EL (cell line): ENCODE measurements at places on chromosomes 3 and 15.

DNA sequence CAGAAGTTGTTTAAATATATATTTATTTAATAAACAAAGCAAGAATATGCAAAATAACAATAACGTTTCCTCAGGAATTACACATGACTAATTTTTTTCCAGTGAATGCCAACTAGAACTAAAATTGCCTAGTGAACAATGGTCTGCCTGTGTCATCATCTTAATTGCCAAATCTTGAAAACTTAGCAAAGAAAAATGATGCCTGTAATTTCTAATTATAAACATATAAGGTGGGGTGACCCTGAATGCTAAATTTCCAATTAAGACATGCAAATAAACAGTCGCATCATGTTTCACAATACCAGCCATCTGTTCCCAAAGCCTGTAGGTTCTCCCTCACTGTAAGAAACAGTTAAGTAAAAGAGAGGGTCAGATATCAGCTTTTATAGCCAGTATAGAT is 67.6 kb upstream of the PLCL2 start:
- DNase-seq = no peak

GRCh38 chr15:38130740-38131498 is 121.7 kb upstream of the SPRED1 start:
- DNase-seq = peak; percentile 97

- no peak for DNase-seq
These were observed 41.9 kb upstream of the PLXND1 start for GRCh38 chr3:129648391-129648790.

GRCh38 chr15:85564686-85565085 is 184.3 kb downstream of the AKAP13 start:
- no peak for DNase-seq

DNA sequence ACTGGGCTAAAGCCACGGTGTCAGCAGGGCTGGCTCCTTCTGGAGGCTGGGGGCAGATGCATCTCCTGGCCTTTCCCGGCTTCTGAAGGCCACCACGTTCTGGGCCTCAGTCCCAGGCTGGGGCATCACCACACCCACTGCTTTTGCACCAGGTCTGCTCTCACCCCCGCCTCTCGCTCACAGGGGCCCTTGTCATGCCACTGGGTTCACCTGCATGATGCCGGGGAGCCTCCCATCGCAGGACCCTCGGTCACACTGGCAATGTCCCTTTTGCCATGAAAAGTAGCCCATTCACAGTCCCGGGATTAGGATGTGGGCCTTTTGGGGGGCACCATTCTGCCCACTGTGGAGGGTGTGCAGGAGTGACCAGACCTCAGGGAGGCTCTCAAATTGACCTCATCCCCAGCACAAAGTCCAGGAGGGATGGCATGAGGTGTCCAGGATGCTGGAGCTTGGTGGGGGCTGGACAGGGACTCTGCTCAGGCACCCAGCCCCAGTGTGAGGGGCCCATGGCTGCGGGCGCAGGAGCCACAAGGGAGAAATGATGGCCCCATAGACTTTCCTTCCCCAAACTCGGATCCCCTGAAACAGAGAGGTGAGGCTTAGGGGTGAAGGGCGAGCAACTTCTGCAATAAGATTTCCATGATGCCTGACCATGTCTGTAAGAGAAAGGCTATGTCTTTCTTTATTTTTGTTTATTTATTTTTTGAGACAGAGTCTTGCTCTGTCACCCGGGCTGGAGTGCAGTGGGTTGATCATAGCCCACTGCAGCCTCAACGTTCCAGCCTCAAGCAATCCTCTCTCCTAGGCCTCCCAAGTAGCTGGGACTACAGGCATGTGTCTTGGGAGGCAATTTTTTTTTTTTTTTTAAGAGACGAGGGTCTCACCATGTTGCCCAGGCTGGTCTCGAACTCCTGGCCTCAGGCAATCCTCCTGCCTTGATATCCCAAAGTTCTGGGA is 189.1 kb downstream of the GOLGA6L6 start:
- DNase-seq = no peak

- no peak for DNase-seq
These were observed 904.2 kb downstream of the EPHA3 start for GRCh38 chr3:90011596-90011995.

GRCh38 chr15:99010768-99011167 is 3.2 kb upstream of the PGPEP1L start:
- DNase-seq = peak; percentile 33

- peak; percentile 25 for DNase-seq
These were observed 44.1 kb downstream of the MASP1 start for GRCh38 chr3:187247398-187247797.

DNA sequence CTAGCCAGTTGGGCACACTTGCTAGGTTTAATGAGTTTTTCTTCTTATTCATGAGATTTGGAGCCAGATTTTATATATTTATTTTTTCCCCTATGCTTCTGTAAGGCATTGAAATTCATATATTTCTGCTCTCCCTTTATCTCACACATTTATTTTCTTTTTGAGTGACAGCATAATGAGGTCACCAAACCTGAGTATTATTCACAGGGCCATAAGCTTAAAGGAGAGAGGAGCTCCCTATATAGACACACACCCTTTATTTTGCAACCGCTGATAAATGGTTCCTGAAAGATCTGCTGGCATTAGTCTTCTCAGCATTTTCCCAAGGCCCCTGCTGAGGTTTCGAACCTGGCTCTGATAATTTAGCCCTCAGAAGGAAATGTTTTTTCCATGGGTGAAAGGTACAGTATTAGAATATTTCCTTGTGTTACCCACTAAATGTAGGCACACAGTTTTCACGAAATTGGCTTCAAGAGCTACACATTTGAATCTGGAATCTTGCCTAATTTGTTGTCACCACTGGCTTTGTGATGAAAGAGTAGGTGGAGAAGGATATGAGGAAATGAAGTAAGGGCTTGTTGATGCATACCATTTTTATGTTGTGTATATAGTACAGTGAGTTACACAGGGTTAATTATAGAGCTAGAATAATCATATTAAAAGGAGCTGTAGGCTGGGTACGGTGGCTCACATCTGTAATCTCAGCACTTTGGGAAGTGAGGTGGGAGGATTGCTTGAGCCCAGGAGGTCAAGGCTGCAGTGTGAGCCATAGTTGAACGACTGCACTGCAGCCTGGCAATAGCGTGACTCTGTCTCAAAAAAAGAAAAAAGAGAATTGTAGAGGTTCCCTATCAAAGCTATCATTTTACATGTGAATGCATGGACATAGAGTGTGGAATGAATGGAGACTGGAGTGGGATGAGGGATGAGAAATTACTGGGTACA is 6.5 kb downstream of the KLHL18 start:
- DNase-seq = no peak

DNA sequence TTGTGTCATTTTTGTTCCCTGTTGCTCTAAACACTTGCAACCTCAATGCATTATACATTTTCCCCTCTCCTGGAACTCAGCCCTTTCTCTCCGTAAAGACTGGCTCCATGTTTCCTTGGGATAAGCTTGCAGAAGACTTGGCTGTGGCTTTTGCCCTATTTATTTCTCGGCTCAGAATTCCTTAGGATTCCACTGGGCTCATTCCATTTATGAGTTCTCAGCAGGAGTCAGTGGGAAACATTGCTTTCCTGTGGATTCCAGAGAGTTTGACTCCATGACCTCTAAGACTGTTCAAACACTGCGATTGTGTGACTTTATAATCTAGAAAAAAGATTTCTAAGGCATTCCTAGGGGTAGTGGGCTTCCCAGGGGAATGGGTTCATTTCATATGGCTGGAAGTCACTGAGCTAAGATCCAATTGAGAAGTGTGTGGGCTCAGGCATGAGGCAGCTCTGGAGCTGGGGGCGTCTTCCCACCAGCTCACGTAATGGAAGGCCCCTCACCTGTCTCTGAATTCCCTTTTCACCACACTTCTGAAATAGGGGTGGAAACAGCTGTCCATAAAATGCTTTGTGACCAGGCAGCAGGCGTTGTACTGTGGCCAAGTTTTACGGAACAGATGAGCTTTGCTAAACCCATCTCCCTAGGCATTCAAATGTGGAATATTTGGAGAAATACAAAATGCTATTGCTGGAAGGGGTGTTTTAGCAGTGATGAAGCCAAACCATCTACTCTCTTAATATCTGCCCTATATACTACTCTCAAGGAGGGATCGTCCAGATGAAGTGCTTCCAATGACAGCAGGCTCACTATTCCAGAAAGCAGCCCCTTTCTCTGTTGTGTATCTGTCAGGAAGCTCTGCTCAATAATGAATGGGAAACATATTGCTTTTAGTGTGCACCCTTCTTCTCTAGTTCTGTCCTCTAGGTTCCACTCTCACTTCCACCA is 91.8 kb upstream of the BCL6 start:
- DNase-seq = peak; percentile 8

DNA sequence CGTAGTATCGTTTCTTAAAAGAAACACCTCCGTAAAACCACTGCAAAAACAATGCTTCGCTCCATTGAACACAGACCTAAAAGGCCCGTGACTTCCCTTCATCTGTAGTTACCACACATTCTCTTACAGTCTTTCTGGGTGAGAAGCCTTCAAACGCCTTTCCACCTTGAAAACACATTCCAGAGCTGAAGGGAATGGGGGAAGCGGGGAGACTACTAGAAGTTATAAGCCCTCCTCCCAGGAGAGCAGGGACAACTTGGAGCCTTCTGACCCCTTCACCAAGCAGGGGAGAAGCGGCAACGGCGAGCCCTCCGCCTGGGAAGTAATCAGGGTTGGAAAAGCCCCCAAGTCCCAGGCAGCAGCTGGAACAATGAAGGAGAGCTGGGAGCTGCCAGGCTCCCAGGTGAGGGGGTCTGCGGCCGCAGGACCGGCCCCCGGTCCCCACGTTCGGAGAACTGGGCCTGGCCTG is 461 bp downstream of the SECISBP2L start:
- DNase-seq = peak; percentile 42

DNA sequence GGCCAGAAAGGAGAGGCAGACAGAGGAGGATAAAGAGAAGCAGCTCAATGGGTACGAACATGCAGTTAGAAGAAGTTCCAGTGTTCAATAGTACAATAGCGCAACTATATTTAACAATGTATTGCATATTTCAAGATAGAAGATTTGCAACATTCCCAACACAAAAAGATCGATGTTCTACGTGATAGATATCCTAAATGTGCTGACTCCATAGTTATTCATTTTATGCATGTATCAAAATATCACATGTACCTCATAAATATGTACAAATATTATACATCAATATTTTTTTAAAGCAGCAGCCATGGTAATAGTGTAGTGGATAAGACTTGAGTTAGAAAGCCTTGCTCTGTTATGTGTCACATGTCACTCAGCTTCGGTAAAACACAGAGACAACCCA is 110.2 kb upstream of the ASB14 start:
- no peak for DNase-seq

GRCh38 chr3:147119346-147119745 is 287.0 kb downstream of the ZIC4 start:
- no peak for DNase-seq

DNA sequence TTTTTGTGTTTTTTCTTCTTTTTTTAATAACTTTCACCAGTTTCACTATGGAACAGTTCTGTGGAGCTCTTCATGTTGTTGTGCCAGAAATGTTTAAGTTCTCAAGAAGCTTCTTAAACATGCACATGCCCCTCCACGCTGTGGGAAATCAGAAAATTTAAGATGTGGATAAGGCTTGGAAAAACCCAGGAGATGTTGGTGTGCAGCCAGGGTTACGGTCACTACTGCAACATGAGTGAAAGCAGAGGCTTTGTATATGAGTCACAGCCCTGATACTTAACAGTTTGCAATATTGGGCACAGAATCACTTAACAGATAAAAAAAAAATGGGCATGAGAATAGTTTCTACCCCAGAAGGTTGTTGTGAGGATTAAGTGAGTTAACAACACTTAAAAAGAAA is 399.9 kb downstream of the LRTM1 start:
- DNase-seq = no peak

DNA sequence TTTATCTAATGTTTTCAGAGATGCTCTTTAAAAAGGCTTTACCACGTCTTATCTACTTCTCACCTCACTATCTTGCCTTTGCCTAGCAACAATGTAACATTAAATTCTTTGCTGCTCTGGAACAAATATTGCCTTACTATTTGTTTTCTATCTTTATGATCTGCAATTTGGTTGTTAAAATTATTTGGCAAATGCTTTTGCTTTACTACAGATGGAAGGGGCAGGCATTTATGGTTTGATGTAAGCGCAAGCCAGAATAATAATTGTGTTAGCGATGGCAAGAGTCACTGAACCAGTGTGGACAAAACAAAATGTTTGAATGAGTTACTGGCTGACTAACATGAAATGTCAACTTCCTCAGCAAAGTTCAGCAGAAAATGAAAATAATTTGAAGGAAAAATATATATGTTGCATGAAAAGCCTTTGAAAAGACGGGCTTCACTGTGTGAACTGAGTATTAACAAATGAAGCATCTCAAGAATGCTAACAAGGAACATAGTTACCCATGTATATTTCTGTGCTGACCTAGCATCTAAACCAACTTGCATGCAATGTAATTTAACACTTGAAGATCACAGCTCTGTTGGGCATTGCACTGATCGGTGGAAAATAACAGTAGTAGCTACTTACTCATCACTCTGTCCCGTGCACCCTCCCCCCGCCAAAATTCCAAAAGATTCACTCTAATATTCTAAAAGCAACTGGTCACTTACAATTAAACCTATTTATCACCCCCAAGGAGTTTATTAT is 454.0 kb upstream of the ARHGEF26 start:
- DNase-seq = no peak

- DNase-seq = no peak
These were observed 335.7 kb upstream of the PPP2R3A start for GRCh38 chr3:135629701-135630408.

DNA sequence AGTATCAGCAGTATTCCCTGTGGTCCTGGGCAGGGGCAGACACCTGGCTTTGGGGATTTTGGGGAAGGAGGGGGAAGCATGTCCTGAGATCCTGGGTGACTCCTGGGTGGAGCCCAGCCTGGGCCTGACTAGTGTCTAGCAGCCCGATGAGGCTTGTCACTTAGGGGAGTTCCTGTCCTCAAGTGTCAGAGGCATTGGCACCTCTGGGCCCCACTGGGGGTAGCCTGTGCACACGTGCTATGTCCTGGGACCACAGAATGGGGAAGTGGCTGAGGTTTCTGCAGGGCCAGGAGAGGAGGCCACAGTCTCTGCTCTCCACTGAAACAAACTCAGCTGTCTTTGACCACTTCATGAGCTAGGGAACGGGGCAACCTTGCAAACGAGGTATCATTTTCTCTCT is 31.5 kb upstream of the ADCY5 start:
- DNase-seq = no peak

DNA sequence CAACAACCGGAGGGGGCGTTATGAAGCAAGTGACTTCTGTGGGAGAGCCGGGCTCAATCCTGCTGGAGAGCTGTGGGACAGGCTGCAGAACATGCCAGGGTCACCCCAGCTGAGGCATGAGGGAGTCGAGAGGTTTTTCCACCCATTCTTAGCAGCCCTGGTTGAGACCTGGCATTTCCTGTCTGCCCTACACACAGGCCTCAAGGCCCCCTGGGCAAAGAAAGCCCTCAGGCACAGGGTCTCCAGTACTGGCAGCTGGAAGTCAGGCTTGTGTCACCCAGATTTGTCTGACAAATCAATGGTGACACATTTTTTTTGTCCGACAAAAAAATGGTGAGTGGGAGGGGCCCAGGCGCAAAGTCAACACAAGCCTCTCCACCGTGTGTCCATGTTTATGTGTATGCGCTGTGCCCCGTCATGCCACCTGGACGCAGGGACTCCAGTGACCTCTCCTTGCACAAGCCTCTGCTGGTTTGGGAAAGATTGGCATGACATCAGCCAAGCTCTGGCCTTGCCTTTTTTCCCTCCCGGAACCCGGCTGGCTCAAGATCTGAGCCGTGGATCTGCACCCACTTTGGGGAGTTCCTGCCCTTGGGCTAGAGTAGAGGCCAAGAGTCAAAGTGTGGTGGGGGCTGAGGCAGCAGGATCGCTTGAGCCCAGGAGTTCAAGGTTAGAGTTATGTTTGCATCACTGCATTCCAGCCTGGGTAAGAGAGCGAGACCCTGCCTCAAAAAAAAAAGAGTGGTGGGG is 20.8 kb upstream of the ALAS1 start:
- no peak for DNase-seq
